Upper lobe of right lung (tissue), 1 donor: ENCODE measurements at places on chromosomes 4 and X. TPM values are rescaled to one million over a fixed set of nuclear protein-coding genes. Genes with fewer than 3 reads are reported as not detected.

GRCh38 chr4:113170805-113171468 lies 121.5 kb downstream of the ANK2 start:
- H3K27me3 ChIP-seq: no peaks in the 10 kb centered on the region
- no peaks in the 10 kb centered on the region for H3K36me3 ChIP-seq
- no peak overlapping the region for H3K27ac ChIP-seq
- no peak for DNase-seq

GRCh38 chrX:15334561-15334960 lies 762 bp downstream of the PIGA start:
- H3K27me3 ChIP-seq: no peaks in the 10 kb centered on the region
- DNase-seq: no peak
- H3K27ac ChIP-seq: peak overlapping the region; percentile 94
- peak overlapping the region; percentile 68 for H3K4me3 ChIP-seq
- H3K36me3 ChIP-seq: peaks cover 9% of the 10 kb centered on the region
- no peaks in the 10 kb centered on the region for H3K4me1 ChIP-seq

GRCh38 chr4:52371841-52372240 lies 287.3 kb downstream of the USP46 start:
- H3K27ac ChIP-seq: no peak overlapping the region
- no peak overlapping the region for H3K4me3 ChIP-seq
- no peak for DNase-seq
- no peaks in the 10 kb centered on the region for H3K27me3 ChIP-seq
- no peaks in the 10 kb centered on the region for H3K36me3 ChIP-seq

DNA sequence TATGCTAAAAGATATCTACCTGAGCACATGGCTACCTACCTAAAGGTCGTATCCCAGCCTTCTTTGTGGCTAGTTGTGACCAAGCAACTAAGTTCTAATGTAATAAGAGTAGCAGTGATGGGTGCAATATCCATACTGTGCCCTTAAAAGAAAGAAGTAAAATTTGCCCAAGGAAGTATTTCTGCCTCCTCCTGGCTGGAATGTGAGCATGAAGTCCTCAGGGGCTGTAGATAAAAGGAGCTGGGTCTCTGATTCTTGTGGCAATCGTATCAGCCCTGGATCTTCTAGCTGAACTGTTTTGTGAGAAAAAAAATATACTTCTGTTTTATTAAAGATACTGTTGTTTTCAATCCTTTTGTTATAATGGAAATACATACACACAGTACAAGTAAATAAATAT lies 217.4 kb downstream of the GPAT3 start:
- no peaks in the 10 kb centered on the region for H3K27me3 ChIP-seq
- no peaks in the 10 kb centered on the region for H3K36me3 ChIP-seq
- no peak overlapping the region for H3K27ac ChIP-seq
- DNase-seq: no peak

DNA sequence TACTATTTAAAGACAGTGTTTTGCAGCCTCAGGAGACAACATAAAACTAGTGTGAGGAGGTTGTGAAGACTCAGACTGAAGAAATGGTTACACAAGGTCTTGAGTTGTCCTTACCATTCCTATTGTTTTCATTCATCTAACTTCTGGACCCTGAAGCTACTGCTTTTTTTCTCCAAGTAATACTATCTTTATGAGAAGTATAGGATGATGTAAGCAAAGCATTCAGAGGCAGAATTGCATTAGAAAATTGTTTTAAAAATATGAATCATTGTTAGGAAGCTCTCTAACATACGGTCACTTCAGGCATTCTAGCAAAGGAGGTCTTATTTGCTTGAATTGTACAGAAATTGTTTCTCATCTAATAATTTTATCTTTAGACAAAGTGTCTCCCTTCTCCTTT lies 357.8 kb downstream of the TLL1 start:
- no peaks in the 10 kb centered on the region for H3K27me3 ChIP-seq
- H3K4me1 ChIP-seq: no peaks in the 10 kb centered on the region
- DNase-seq: no peak
- H3K27ac ChIP-seq: no peak overlapping the region

- H3K36me3 ChIP-seq: no peaks in the 10 kb centered on the region
- H3K4me1 ChIP-seq: no peaks in the 10 kb centered on the region
- H3K4me3 ChIP-seq: no peak overlapping the region
- DNase-seq: no peak
- no peak overlapping the region for H3K27ac ChIP-seq
These were observed 6.4 kb upstream of the GPC3 start for GRCh38 chrX:133991814-133992213.

GRCh38 chr4:182494103-182494502 lies 250.9 kb downstream of the TENM3 start:
- no peaks in the 10 kb centered on the region for H3K4me1 ChIP-seq
- no peak overlapping the region for H3K4me3 ChIP-seq
- no peaks in the 10 kb centered on the region for H3K27me3 ChIP-seq
- no peaks in the 10 kb centered on the region for H3K36me3 ChIP-seq
- DNase-seq: no peak

- no peak for DNase-seq
- H3K27ac ChIP-seq: no peak overlapping the region
- no peaks in the 10 kb centered on the region for H3K36me3 ChIP-seq
- no peaks in the 10 kb centered on the region for H3K4me1 ChIP-seq
- no peaks in the 10 kb centered on the region for H3K27me3 ChIP-seq
- H3K4me3 ChIP-seq: no peak overlapping the region
These were observed 96.8 kb upstream of the WDR44 start for GRCh38 chrX:118249146-118249545.

- no peaks in the 10 kb centered on the region for H3K27me3 ChIP-seq
- no peaks in the 10 kb centered on the region for H3K36me3 ChIP-seq
- no peak for DNase-seq
- H3K4me3 ChIP-seq: no peak overlapping the region
- H3K27ac ChIP-seq: no peak overlapping the region
These were observed 2089.6 kb upstream of the TENM3 start for GRCh38 chr4:180153587-180153986.

GRCh38 chr4:53548662-53549061 lies 42.6 kb downstream of the LNX1 start:
- DNase-seq: no peak
- no peak overlapping the region for H3K27ac ChIP-seq
- H3K36me3 ChIP-seq: no peaks in the 10 kb centered on the region
- H3K4me1 ChIP-seq: no peaks in the 10 kb centered on the region

DNA sequence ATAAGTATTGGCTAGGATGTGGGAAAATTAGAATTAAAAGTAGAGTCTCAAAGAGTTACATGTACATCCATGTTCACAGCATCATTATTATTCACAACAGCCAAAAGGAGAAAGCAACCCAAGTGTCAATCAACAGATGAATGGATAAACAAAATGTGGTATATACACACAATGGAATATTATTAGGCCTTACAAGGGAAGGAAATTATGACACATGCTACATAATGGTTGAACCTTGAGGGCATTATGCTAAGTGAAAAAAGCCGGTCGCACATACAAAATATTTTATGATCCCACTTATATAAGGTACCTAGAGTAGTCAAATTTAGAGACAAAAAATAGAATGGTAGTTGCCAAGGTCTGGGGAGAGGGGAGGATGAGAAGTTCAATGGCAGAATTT lies 80.1 kb downstream of the HUWE1 start:
- H3K4me3 ChIP-seq: no peak overlapping the region
- H3K36me3 ChIP-seq: peaks cover 83% of the 10 kb centered on the region
- no peak for DNase-seq
- no peak overlapping the region for H3K27ac ChIP-seq
- no peaks in the 10 kb centered on the region for H3K27me3 ChIP-seq

GRCh38 chr4:157667836-157668235 lies 447.3 kb downstream of the GRIA2 start:
- H3K4me3 ChIP-seq: no peak overlapping the region
- DNase-seq: no peak
- no peaks in the 10 kb centered on the region for H3K4me1 ChIP-seq
- no peak overlapping the region for H3K27ac ChIP-seq

Gene CDKN2AIP
- 16.7 TPM for total RNA-seq

Gene SORBS2
- total RNA-seq: 44.9 TPM

Gene FABP2
- not detected for total RNA-seq

Gene FRG2
- not detected for total RNA-seq

Gene AFP
- total RNA-seq: not detected
